CD4-positive, CD25-positive, alpha-beta regulatory T cell (primary cell): ENCODE measurements at places on chromosomes 12 and 14.

DNA sequence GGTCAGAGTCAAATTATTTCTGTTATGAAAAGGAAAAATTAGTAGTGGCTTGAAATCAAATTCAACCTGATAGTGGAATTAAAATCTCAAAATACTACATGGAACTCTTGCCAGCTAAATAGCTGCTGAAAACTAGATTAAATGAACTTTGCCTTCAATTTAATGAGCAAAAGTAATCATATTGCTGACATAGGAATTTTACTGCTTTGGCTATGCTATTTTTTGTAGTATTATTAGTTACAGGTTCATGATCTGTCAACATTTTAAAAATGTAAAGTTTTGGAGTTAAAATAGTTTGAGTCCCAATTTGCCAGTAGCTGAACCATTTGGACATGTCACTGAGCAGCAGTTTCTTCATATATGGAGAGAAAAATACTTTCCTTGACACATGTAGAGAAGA is 81.4 kb downstream of the RERGL start:
- DNase-seq, result no peak

DNA sequence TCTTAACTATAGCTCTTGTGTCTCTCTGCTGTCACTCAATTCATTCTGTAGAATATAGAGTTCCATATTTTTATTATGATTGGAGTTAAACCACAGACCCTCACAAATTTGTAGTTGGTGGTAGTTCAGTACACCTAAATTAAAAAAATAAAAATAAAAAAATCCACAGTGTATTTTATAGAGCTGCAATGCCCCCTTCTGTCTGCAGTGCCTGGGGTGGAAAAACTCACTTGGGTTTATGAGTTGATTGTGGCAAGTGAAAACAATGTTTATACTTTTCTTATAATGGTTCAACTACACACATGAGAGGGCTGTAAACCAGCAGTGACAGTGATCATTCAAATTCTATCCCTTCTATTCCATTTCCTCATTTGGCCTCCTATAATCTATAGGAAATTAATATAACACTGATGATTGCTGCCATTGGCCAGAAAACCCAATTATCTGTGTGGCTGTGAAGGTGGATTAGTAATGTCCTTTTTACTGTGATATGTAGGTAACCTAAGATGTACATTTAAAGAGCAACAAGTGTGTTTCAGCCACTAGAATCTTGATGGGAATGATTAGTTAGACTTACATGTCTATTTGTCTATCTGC is 166.9 kb upstream of the LRIG3 start:
- DNase-seq, result no peak

- DNase-seq, result no peak
Measured at GRCh38 chr12:70244409-70244808, 1.2 kb downstream of the CNOT2 start.

GRCh38 chr12:27429606-27430005 is 16.9 kb upstream of the SMCO2 start:
- DNase-seq, result no peak

- DNase-seq, result no peak
Measured at GRCh38 chr14:64364907-64365306, 23.2 kb upstream of the MTHFD1 start.
